Vagina (tissue), 2 donors: ENCODE measurements at places on chromosomes 13 and 19. TPM values are rescaled to one million over a fixed set of nuclear protein-coding genes. Genes with fewer than 3 reads are reported as not detected.

The CEACAM20 gene
- total RNA-seq = not detected

The GNG14 gene
- total RNA-seq = not detected

The MATK gene
- 1.2 TPM for total RNA-seq

The CD22 gene
- total RNA-seq = 7.6 TPM

The USHBP1 gene
- total RNA-seq = 20.4 TPM

The CACNG7 gene
- not detected for total RNA-seq

The TEX29 gene
- total RNA-seq = 2.9 TPM
